ENCODE measurements at places on chromosomes 4 and X.

- DNase-seq, result no peak
These were observed 247.0 kb downstream of the BANK1 start for GRCh38 chr4:102037566-102037965.

- no peak for DNase-seq
These were observed 19.4 kb downstream of the TRMT44 start for GRCh38 chr4:8459867-8460445.

DNA sequence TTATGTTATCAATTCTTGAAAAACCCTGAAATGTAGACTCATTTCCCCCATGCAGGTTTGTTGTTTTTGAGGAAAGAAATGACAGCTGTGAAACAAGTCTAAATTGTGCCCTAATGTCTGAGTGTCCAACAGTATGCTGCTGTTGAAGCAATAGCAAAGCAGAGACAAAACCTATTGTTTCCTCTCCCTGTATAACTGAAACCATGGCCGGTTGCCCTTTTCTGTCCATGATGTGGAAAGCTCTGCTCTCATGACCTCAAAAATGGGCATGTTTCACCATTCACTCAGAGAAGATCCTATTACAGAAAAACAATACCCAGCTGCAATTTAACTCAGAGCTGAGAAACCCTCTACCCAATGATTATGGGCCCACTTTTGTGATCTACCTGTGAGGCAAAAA is 312.6 kb upstream of the FTHL17 start:
- no peak for DNase-seq

GRCh38 chr4:176339936-176340761 is 20.4 kb downstream of the SPCS3 start:
- DNase-seq, result no peak

DNA sequence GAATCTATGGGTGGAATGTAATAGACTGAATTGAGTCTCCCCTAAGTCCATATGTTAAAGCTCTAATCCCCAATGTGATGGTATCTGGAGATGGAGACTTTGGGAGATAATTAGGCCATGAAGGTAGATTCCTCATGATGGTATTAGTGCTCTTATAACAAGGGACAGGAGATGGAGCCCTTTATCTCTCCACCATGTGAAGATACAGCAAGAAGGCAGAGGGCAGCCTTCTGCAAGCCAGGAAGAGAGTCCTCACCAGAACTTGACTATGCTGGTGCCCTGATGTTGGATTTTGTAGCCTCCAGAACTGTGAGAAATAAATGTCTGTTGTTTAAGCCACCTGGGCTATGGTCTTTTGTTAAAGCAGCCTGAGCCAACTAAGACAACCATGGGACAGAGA is 76.4 kb upstream of the F8A3 start:
- DNase-seq, result no peak

Data from NCI-H2171 (cell line).